MV-4-11 (cell line): ENCODE measurements at places on chromosomes 11 and 22.

GRCh38 chr11:122656073-122656630 is 630 bp downstream of the UBASH3B start:
- DNase-seq = no peak

DNA sequence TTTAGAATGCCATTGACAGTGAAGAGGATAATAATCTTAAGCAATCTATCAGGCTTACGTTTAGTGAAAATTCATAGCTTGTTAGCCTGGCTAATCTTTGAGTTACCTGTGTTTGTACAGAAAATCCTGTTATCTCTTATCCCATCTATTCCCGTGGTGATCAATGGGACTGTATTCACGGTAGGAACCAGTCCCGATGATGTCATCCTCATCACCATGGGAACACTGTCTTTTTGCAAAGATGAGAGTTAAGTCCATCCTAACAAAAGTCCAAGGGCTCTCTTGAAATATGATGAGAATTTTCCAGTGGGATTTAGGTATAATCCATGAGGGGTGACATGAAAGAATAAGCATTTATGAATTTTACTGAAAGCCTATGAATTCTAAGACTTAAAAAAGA is 762.2 kb downstream of the ETS1 start:
- no peak for DNase-seq

- no peak for DNase-seq
Observed at GRCh38 chr11:9351321-9351881, 33.1 kb upstream of the IPO7 start.

DNA sequence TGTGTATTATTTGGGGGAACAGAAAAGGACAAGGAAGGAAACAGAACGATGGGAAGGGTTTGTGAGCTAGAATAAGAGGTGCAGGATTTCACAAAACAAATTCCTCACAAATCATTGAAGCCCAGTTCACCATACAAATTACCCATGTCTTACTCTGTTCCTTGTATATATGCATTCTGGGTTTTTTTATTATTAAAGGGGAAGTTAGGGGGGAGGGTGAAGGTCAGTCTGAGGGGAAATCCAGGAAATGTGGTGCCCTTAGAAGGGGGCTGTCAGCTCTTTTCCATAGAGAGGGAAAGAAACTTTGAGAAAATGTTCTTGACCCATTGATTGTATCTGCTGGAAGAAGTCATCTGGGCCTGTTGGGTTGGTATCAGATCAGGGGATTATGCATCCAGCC is 90.8 kb downstream of the RNF169 start:
- DNase-seq = no peak

- no peak for DNase-seq
Observed at GRCh38 chr11:83711106-83711527, 424.9 kb upstream of the CCDC90B start.

GRCh38 chr11:72330131-72330727 is 86.3 kb upstream of the PHOX2A start:
- DNase-seq = no peak

DNA sequence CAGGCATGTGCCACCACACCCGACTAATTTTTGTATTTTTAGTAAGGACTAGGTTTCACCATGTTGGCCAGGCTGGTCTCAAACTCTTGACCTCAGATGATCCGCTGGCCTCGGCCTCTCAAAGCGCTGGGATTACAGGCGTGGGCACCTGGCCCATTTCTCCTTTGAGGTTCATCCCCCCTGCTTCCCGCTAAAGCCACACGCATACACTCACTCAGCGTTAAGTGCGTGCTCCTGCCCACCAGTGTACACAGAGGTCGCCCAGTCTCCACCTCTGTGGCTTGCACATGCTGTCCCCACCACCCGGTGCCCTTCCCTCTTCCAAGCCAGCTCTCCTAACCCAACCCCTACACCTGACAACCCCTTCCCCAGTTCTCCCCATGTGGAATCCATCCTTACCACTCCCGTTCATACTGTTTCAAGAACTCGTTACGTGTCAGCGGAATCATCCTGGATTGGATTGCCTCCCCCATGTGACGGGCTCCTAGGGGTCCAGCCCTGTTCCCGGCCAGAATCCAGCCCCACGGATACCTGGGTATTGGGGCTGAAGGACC is 15.7 kb upstream of the CYTH4 start:
- no peak for DNase-seq

DNA sequence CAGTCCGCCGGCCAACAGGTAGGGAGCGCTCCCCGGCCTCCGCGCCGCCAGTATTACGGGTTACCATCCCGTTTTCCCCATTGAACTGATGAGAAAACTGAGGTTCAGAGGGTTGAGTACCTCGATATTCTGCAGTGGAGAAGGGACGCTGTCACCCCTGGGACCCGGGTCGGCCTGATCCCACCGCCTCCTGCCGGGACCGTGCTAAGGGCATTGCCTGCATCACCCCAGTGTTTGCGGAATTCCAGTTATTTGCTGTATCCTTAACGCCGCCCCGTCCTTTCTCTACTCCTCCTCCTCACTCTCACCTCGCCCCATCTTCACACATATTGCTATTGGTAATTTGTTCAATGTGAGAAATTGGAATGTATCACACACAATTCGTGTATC is 370 bp upstream of the A4GALT start:
- DNase-seq = no peak

DNA sequence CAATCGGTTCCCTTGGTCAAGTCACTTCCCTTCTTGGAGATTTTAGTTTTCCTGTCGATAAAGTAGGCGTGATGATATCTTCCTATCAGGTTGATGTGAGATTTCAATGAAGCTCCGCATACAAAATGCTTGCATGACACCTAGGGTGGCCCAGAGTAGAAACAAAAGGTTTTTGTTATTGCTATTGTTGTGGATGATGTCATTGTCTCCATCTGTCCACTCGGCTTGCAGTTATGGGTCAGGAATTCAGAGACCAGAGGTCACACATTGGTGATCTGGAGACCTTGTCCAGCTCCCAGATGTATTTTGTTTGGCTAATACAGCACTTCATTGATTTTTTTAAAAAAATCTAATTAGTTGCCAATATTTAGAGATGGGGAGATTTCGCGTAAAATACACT is 382.1 kb downstream of the MN1 start:
- DNase-seq = no peak
